ENCODE measurements at places on chromosomes 16 and 17.
A peak's percentile ranks its signal among the peaks of the same experiment; 100 is the strongest.

GRCh38 chr17:63442549-63443035 is 3.5 kb downstream of the CYB561 start:
- DNase-seq = no peak

- no peak for DNase-seq
These were observed 609.4 kb upstream of the SOX9 start for GRCh38 chr17:71511266-71511995.

DNA sequence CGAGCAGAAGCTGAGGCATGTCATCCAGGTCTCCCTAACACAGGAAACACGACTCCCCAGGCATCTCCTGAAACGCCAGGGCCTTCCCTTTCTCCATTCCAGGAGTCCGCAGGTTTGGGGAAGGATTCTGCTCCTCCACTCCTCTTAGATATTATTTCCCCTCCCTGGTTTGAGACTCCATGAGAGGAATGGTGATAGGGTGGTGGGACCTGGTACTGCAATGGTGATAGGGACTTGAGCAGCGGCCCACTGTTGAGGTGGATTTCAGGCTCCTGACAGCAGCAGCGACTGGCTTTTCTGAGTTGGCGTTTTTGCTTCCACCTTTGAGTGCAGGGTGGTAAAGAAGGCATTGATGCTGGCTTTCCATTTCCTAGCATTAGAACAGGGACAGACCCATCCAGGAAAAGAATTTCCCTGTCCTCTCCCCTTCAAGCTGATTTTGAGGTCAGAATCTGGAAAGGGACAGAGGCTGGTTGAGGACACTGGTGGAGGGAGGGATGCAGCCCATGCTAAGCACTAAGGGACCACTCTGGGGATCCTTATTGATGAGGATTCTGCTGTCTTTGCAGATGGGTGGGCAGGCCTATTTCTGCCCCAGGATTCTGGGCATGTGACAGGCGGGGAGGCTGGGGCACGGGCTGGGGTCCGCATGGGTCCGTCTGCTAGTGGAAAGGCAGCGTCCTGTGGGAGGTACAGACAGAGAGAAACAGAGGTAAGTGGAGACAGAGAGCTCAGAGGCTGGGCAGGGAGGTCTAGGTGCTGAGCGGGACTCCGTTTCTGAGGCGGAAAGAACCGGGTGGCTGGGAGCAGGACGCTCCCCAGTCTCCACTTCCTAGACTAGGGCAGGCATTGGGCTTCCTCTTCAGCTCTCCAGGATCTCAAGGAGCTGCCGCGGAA is 1.3 kb upstream of the TBX4 start:
- DNase-seq = no peak

- DNase-seq = no peak
These were observed 125.4 kb downstream of the CDH13 start for GRCh38 chr16:82752172-82752571.

GRCh38 chr16:64292953-64293352 is 828.9 kb downstream of the CDH11 start:
- no peak for DNase-seq

DNA sequence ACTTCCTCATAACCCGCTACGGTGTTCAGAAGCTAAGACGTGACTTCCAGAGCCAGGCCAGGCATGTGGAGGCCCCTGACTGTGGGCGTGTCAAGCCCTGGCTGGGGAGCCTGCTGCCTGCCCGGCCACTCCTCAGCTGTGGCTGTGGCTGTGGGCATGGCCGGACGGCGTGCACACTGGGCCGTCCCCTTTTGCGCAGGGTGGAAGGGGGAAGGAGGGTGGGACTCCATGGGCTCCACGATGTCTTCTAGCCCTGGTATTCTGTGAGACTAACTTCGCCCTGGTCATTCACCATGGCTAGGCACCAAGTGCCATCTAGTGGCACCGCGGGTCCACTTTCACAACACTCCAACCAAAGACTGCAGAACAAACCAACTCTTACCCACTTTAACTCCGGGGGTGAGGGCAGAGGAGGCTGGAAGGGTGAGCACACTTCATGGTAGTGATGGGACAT is 67.9 kb downstream of the N4BP1 start:
- no peak for DNase-seq

DNA sequence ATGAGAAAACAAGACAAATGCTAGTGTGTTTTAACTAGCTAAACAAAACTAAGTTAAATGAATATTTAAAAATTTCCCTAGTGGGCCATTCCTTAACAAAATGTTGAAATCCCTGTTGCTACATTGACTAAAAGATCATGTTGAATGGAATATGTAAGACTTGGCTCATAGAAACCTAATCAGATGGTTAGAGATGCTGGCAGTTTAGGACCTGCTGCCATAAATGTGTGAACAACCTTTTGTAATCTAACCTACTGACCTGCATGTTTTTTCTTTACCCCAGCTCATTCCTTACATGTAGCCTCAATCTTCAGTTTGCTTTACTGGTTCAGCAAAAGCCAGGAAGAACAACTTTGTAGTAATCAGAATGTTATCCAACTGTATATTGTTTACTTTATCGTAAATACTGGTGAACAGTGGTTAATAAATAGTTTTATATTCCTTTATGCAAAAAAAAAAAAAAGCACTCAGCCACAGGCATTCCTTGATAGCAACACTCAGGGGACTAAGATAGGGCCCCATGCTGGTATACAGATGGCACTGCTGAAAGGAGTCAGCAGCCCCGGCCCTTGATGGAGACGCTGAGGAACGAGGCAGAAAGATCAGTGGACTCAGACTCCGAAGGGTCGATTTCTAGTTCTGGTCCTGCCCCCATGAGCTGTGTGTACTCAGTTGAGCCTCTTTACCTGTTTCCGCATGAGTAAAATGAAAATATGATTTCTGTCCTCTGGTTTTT is 78.2 kb downstream of the MARF1 start:
- no peak for DNase-seq

DNA sequence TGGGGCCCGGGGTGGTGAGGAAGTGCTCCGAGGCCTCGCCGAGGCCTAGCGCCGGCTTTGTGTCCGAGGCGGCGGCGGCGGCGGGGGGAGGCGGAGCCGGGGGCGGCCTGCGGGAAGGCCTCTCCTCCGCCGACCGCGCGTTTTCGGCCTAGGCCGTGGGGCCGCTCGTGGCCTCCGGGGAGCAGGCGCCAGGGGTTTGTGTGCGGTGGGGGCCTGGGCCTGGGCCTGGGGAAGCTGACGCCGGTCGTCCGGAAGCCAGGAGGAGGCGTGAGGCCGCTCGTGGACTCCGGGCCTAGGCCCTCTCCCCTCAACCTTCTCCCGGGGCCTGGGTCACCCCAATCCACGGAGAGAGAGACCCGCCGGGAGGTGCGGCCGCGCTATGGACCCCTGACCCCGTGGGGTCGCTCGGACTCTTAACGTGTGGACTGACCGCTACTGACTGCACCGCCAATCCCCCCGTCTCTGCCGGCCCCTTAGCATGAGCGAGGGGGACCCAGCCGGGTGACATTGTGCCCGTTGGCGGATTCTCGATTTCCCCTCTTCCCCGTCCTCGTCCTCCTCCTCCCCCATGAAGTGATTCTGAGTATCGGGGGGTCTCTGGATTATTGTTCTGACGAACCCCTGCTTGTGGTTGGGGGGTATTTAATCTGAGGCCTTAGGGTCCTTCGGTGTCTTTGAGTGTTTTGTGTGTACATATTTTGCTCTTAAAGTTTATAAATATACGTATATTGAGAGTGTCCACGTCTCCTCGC is 660 bp downstream of the RBBP6 start:
- DNase-seq = peak; percentile 53

DNA sequence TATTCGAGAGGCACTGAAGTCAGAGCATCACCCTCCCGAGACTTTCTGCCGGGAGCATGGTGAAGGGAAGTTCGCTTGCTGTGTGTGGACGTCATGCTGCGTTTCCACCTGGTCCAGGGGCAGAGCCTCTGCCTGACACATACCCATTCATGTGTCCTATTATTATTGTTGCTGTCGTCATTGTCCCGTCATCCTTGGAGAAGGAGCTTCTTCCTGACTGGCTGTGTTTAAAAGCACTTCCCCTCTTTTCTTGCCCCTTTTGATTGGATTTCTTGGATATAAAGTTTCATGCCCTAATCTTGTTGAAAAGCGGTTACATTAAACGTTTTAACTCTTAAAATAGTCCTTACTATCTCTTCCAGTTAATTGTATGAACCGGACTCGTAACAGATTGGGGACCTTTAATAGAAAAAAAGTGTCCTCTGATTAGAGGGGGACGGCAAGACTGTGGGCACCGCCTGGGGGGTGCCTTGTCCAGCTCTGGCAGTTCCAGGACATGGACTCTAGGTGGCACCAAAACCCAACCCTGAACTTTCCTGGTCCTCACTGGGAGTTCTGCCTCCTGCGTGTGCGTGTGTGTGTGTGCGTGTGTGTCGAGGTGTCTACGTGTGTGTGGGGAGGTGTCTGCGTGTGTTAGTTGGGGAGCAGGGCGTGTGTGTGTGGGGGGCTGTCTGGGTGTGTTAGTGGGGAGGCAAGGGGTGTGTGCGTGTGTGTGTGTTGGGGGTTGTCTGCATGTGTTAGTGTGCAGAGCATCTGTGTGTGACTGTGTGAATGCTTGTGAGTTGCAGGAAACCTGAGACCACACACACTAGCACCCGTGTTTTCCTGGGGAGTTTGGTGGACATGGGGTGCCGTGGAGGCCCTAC is 133.3 kb upstream of the CIBAR2 start:
- peak; percentile 52 for DNase-seq

GRCh38 chr16:86732621-86733295 is 154.4 kb downstream of the FOXL1 start:
- DNase-seq = no peak

GRCh38 chr16:22763437-22764080 is 50.4 kb upstream of the HS3ST2 start:
- DNase-seq = no peak

DNA sequence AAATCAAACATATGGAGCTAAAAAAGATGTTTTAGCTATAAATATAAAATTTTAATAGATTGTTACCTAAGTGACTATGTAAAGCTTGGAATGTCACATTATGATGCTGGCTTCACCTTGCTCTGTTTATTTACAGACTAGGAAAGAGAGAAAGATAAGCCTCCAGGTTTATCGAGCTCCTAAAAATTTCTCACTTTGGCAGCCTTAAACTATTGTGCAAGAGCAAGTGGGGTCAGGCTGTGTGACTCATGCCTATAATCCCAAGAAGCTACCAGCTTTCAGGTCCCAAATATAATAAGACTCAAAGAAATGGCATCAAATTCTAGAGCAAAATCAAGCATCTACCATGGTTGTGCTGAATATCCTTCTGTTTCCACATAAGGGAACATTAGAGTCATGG is 34.3 kb upstream of the PRSS54 start:
- no peak for DNase-seq

- DNase-seq = peak; percentile 81
These were observed 685 bp downstream of the PAQR4 start for GRCh38 chr16:2969545-2970521.

GRCh38 chr17:21131137-21131536 is 4.4 kb downstream of the DHRS7B start:
- DNase-seq = no peak

- DNase-seq = no peak
These were observed 11.9 kb upstream of the DNASE1 start for GRCh38 chr16:3642397-3643094.

- DNase-seq = no peak
These were observed 15.1 kb upstream of the RASD1 start for GRCh38 chr17:17511293-17511741.

DNA sequence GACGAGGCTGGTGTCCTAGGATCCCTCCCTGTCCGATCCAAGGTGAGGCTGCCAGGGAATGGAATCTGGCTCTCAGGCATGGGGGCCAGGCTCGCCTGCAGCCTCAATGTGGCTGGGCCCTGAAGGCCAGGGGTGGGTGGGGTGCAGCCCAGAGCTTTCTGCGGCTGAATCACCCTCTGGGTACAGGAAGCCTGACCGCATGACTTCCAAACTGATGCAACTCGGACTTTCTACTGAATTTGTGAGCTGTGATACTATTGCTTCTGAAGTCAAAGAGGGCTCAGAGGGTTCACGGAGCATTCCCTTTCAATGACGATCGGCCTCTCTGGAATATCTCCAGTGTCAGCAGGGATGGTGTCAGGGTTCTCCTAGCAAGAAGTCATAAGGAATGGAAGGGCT is 123.7 kb downstream of the METRNL start:
- DNase-seq = no peak

DNA sequence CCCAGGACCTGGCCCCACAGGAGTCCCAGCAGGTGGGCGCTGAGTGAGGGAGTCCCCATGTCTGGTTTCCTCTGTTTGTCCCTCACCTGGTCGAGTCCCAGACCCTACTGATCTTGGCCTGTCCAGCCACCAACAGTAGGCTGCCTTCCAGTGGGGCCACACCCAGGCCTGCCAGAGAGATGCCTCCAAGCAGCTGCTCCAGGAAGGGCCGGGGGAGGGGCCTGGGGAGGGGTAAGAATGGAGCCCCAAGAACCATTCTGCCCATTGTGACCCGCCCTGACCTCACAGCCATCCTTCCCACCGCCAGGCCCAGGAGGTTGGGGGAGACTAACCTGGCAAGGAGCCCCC is 736 bp downstream of the SPATA20 start:
- no peak for DNase-seq

- DNase-seq = peak; percentile 21
These were observed 30.0 kb downstream of the SNN start for GRCh38 chr16:11698271-11698689.

DNA sequence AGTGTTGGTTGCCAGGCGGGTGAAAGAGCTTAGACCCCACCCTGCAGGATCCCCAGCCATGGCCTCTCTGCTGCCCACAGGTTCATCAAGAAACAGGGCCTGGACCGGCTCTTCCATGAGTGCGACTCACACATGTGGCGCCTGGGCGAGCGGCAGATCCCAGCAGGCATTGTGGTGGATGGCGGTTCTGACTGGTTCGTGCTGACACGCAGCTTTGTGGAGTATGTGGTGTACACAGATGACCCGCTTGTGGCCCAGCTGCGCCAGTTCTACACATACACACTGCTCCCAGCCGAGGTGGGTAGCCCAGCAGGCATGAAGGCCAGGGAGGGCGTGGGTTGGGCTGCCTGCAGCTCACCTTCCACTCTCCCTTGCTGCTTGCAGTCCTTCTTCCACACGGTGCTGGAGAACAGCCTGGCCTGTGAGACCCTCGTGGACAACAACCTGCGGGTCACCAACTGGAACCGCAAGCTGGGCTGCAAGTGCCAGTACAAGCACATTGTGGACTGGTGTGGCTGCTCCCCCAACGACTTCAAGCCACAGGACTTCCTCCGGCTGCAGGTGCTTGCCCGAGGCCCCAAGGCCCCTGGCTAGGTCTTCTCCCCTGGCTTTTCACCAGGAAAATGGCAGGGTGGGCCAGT is 9.9 kb downstream of the XYLT2 start:
- no peak for DNase-seq
